ENCODE measurements at places on chromosomes 7 and 10.

DNA sequence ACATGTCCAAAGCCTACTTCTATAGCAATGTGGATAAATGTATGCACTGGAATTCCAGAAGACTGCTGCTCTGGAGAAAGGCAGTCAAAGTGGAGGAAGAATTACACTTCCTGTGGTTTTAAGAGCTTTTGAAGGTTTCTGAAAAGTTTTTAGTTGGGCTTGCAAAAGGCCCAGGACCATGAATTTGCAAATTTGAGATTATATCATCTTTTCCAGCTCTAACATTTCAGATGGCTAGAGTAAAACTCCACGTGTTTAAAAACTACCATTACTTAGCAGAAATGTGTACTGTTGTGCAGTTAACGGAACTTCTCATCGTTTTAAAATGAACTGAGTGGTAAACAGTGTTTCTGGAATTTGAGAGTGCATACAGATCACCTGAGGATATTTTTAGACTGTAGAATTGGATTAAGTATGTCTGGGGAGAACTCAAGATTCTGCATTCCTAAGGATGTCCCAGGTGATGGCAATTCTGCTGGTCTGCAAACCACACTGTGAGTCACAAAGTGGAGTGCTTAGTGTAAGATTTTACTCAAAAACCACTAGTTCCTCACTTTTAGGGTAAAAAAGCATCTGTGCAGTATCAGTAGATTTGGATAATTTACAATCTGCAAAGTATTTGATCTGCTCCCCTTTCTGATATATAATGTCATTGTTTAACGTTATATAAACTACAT is 32.9 kb upstream of the CCDC71L start:
- no peak for DNase-seq

DNA sequence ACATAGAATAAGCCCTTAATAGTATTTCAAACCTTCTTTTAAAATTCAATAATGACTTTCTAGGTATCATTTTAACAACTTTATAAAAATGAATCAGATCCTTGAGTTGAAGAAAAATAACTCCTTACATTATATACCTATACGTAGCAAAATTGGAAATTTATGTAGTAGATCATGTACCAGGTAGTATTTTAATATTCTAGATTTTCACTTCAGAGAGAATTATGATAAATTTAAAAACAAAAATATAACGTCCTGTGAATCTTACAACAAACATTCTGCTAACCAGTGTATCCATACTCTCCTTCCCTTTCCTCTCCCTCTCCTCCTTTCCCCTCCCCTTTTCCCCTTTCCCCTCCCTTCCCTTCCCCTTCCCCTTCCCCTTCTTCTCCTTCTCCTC is 6.1 kb upstream of the RAB11FIP2 start:
- no peak for DNase-seq

DNA sequence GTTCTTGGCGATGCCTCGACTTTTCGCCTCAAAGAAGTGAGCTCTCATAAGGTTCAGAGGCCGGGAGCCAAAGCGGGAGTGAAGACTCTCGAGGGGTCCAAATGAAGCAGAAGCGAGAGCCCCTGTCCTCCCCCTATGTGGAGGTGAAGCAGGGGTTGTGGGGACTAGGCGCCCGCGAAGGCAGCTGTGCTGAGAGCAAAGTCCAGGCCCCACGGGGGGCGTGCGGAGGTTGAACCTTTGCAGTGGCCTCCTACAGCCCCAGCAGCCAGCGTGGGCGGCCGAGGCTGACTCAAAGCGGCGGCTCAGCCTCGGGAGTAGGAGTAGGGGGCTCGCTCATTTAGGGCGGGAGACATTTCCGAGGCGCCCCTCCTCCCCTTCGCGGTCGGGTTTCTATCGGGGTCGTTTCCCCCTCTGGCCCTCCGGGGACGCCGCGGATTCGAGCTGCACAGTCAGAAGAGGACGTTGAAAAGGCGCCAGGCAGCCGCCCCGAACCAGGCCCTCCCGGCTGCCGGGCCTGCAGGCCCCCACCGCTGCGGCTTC is 553 bp upstream of the ADD3 start:
- DNase-seq = peak; percentile 64

DNA sequence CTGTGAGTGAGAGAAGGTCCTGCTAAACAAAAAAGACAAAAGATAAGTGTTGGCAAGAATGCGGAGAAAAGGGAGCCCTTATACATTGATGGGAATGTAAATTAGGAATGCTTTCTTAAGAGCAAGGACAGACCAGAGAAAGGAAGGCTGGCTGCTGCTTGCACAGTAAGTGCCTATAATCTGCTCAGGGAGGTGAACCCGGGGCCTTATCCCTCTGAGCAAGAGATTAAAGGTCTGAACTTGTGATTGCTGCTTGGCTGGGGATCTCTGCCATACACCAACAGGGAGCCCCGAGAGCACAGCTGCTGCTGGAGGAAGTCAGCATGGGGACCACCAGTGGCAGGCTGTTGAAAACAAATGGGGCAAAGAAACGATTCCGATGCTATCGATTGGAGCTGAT is 32.0 kb upstream of the CRTAC1 start:
- no peak for DNase-seq

DNA sequence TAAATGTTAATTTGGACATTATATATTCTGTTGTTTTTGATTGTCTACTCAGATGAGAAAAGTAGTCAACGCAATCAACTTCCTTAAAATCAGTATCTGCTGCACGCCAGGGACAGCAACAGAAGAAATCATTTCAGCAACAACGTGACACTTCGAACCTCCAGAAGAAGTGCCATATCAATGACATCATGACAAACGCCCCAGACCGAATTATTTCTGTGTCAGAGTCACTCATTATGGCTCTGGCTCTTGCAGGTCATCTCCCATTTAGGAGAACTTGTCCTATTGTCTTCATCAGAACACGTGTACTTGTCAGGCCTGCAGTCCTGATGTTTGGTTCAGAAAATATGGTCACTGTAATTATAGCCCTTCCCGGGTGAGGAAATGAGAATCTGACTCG is 276.3 kb downstream of the ADARB2 start:
- DNase-seq = no peak

DNA sequence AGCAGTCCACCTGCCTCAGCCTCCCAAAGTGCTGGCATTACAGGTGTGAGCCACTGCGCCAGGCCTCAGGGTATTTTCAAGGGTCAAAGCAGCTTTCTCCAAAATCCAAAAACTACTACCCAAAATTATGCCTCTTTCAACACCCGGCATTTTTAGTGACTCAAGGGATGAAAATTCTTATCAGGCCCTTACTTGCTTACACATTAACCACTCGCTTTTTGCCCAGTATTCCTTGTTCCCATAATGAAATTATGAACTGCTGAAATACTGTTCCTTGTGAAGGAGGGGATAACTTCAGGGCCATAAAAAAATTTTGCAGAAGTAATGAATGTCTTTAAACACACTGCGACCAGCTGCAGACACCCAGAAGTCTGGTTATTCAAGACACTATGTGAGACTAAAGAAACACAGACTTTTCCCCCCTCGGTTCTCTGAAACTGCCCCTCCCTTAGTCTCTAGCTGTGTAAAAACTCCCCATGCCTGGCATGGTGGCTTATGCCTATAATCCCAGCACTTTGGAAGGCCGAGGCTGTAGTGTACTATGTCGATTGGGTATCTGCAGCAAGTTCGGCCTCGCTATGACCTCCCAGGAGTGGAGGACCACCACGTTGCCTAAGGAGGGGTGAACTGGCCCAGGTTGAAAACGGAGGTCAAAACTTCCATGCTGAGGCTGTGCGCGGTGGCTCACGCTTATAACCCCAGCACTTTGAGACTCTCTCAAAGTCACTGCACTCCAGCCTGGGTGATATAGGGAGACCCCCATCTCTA is 12.0 kb downstream of the FXYD4 start:
- no peak for DNase-seq

DNA sequence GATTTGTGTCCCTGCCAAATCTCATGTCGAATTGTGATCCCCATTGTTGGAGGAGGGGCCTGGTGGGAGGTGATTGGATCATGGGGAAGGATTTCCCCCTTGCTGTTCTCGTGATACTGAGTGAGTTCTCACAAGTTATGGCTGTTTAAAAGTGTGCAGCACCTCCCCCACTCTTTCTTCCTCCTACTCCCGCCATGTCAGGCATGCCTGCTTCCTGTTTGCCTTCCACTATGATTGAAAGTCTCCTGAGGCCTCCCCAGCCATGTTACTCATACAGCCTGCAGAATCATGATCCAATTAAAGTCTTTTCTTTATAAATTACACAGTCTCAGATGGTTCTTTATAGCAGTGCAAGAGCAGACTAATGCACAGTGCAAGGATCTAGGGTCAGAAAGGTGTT is 75.4 kb downstream of the CALD1 start:
- DNase-seq = no peak

GRCh38 chr7:23184709-23185359 is 3.0 kb downstream of the NUP42 start:
- DNase-seq = no peak

DNA sequence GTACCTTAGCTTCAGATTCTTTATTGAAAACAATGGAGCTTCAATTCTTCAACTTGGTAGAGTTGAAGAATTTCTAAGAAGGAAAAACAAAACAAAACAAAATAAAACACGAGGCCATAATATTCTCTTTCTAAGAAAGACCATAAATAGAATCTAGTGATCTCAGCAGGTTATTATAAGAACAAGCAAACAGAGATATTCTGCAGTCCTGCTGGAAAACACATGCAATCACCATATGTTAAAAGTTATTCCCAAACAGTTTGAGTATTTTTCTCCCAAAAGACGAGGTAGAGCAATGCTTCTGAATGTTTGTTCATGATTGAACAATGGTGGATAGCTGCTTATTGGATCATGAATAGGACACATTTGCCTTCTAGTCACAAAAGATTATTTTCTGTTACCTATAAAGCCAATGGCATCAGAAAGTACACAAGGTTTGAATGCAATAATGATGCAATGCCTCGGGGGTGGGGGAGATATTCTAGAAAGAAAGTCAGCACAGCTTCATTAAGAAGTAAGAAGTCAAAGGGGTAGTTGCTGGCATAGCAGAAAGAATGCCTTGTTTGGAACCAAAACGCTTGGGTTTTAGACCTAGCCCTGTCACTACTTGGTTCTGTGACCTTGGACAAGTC is 59.3 kb downstream of the CREB3L2 start:
- DNase-seq = no peak

DNA sequence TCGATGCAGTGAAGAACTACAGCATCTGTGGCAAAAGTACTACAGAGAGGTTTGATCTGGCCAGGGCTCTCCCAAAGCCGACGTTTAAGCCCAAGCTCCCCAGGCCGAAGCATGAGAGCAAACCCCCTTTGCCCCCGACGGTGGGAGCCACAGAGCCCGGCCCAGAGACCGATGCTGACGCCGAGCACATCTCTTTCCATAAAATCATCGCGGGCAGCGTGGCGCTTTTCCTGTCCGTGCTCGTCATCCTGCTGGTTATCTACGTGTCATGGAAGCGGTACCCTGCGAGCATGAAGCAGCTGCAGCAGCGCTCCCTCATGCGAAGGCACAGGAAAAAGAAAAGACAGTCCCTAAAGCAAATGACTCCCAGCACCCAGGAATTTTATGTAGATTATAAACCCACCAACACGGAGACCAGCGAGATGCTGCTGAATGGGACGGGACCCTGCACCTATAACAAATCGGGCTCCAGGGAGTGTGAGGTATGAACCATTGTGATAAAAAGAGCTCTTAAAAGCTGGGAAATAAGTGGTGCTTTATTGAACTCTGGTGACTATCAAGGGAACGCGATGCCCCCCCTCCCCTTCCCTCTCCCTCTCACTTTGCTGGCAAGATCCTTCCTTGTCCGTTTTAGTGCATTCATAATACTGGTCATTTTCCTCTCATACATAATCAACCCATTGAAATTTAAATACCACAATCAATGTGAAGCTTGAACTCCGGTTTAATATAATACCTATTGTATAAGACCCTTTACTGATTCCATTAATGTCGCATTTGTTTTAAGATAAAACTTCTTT is 2.3 kb downstream of the LRRTM3 start:
- no peak for DNase-seq

GRCh38 chr10:114471906-114472876 is 67.9 kb upstream of the AFAP1L2 start:
- DNase-seq = no peak

GRCh38 chr10:117675514-117676055 is 133.0 kb downstream of the EMX2 start:
- DNase-seq = no peak

DNA sequence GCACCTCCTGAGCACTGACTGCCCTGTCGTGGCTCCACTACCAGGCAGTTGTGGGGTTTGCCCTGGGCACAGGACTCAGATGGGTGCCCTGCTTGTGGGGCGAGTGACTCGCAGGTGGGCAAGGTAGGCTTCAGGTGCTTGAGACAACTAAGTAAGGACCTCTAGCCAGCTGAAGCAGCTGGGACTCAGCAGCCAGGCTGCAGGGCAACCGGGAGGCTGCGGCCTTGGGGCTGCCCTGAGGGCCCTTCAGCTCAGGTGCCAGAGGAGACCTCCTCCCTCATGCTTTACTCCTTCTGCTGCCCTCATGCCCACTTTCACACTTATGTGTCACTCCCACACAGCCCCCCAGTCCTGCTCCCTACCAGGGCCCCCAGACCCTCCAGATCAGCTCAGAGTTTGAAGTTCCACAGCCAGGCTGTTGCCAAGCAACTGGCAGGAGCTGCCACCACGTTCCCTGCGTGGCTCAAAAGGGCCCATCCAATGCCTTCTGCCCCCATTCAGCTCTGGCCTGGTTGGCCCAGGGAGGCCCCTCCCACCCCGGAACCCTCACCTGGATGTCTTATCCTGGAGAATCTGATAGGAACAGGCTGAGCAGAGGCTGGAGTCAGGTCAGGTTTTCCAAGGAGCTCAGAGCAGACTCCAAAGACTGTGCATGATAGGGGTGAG is 10.0 kb downstream of the TLX1 start:
- no peak for DNase-seq

- peak; percentile 57 for DNase-seq
These were observed 509 bp downstream of the AHR start for GRCh38 chr7:17298840-17299482.

GRCh38 chr7:107687656-107688055 is 27.0 kb downstream of the SLC26A4 start:
- DNase-seq = no peak

DNA sequence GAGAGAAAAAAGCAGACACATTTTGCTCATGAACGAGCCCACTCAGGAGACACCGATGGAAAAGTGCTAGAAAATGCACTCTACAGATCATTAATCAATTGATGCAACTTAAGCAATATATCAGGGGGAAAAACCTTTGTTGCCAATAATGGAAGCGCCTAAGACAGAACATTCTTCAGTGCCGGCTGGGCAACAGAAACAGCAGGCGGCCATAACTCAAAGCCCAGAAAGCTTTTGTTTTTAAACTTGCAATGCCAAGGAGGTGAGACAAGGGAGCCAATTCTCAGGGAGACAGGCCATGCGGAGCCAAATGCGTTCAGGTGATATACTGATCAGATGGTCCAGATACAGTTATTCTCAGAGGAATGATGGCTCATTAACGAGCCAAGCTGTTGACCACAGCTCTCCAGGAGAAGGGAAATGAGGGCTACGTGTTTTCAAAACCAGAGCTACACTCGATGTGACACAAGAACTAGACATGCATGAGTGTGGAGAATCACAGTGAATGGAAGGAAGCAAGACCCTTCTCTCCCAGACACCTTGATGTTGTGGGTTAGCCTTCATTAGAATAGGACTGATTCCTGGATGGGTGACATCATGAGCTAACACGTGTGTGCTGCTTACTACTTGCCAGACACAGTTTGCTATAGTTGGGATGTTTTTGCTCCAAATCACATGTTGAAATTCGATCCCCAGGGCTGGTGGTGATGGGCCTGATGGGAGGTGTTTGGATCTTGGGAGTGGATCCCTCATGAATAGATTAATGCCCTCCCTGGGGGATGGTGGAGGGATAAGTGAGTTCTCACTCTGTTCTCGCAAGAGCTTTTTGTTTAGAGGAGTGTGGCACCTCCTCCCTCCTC is 79.1 kb upstream of the KCNMA1 start:
- no peak for DNase-seq

GRCh38 chr7:21256310-21256877 is 171.5 kb upstream of the SP4 start:
- no peak for DNase-seq

GRCh38 chr10:96337106-96337505 is 21.7 kb downstream of the OPALIN start:
- no peak for DNase-seq

All from stimulated activated CD4-positive, alpha-beta T cell treated with anti-CD3 and anti-CD28 coated beads, Interleukin-12 subunit alpha, Interleukin-12 subunit beta, amount 100 ng/mL, for 4 hours (primary cell).